ENCODE measurements at places on chromosomes 1 and 21.

DNA sequence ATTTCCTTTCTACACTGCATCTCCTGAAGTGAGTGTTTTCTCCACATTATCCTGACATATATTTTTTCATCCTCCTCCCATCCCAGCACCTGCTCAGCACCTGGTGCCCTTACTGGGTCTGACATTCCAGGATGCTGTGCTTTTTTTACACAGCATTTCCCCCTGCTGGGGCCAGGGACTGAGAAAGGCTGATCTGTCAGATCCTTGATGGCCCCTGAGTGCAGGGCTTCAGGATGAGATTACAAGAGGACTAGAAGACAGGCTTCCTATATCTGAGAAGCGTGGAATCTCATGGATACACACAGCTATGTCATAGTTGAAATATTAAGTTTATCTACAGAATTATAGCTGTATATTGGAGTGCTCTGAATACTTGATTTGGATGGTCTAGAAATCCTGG, 24.4 kb downstream of the RCAN1 start:
- no peak for DNase-seq

DNA sequence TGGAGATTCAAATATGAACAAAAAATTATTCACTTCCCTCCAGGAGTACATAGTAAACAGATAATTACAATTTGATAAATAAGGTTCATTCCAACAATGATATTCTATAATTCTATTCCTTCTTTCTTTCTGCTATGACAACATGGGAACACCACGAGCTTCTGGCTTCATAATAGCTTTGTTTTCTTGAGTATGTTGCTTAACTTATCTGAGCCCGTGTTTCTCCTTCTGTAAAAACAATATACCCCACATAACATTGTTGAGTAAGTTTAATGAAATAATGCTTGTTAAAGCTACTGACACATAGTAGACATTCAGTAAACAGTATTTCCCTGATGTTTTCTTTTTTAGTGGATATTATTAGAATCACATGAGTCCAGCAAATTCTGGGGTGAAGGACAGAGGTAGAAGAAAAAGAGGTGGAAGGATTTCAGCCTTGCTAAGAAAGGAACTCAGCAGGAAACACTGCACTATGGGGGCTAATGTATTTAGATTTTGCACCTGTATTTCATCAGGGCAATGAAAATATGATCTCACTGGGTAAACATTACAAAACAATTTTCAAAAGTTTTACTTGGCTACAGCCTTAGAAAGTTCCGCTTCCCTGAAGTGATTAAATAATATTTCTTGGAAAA, 430.8 kb upstream of the C1orf87 start:
- DNase-seq = no peak

GRCh38 chr1:187809549-187809948, 980.8 kb downstream of the PLA2G4A start:
- DNase-seq = no peak

- no peak for DNase-seq
Measured at GRCh38 chr1:216740331-216740730, 17.1 kb upstream of the ESRRG start.

DNA sequence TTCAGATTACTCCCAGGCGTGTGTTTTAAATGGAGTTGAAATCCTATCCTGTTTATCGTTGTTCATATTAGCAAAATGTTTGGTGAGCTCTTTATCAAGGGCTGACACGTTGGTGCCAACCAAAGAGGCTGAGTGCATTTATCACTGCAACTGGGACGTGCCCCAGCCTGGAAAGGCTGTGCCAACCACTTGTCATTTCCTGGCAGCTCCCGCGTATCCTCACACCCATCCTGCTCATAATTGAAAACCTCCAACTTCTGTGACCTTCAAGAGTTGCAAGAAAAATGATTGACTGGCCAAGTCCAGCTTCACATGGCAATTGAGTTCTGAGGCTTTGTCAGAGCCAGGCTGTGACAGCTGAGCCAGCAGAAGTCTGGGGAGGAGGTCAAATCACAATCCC, 43.7 kb upstream of the KCNA3 start:
- no peak for DNase-seq

- no peak for DNase-seq
Measured at GRCh38 chr1:82604524-82604923, 803.8 kb downstream of the ADGRL2 start.

GRCh38 chr1:185213091-185213490, 56.1 kb downstream of the SWT1 start:
- no peak for DNase-seq

- DNase-seq = no peak
Measured at GRCh38 chr1:86233403-86233802, 76.8 kb upstream of the COL24A1 start.

GRCh38 chr1:161994175-161994668, 29.4 kb downstream of the OLFML2B start:
- DNase-seq = no peak

- no peak for DNase-seq
Measured at GRCh38 chr1:41438711-41439110, 45.8 kb downstream of the EDN2 start.

DNA sequence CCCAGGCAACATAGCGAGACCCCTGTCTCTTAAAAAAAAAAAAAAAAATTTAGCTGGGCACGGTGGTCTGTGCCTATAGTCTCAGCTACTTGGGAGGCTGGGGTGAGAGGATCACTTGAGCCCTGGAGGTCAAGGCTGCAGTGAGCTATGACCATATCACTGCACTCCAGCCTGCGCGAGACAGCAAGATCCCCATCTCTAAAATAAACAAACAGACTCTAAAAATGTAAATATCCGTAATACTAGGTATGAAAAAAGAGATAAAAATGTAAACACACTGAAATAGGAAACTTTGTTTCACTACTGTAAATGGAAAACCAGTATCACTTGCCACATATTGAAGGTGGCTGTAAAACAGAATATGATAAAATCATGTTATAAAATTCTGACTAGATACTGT, 17.2 kb downstream of the ADAR start:
- no peak for DNase-seq

DNA sequence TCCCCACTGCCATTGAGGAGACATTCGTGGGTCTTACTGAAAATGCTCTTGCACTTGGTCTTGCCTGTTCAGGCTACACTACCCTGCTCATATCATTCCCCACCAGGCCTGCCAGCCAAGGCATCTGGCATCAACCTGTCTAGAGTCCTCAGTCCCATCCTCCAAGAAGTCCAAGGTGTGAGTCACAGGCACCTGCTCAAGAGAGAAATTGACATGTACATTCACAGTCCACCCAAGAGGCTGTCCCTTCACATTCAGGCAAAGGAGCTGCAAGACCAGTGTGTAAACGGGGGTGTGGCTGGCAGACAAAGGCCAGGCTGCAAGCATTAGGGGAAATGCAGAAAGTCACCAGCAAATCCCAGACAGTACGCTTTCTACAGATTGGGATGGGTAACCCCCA, 13.1 kb upstream of the PLA2G2C start:
- no peak for DNase-seq

GRCh38 chr1:20728371-20729154, 3.9 kb downstream of the SH2D5 start:
- no peak for DNase-seq

DNA sequence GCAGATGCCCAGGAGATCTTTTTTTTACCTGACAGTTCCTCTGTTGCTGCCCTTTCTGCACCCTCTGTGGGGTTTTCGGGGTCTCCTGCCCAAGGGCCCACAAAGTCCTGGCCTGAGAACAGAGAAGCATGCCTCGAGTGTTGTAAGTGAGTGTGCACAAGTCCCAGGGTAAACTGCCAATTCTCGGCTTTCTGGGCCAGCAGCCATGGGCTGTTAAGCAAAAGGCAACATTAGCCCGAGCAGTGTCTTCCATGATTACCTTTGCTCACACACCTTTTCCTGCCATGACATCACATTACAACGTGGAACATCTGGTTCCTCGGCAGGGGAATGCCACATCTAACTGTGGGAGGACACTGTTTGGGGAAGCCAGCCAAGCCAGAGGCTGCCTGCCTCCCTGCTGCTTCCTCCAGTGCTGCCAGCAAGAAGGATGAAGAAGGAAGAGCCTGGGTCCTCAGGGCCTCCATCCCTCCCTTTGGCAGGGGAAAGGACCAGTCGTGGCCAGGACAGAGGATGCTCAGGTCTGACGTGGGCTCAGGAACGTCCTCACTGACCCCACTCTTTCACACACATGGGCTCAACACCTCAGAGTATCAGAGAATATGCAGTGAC, 485.9 kb downstream of the OMA1 start:
- no peak for DNase-seq

DNA sequence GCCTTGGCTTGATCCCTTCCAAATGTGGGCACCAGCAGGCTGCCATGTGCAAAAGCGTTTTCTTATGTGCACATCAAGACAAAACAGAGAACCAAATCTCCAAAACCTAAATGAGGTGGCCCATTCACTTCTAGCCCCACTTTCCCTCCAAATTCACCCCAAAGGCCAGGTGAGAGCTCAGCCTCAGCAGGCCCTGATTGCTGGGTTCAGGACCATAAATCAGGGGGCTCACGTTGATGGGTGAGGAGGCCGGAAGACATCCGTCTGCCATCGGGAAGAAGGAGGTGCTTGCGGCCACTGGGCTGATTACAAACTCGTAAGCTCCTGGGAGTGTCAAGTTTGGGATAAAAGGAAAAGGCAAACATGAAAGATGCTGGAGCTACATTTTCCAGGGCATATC, 86.7 kb upstream of the CLDN14 start:
- no peak for DNase-seq

- no peak for DNase-seq
Measured at GRCh38 chr1:152107984-152108881, 7.0 kb downstream of the TCHH start.

GRCh38 chr1:180928331-180929230, 15.9 kb downstream of the KIAA1614 start:
- DNase-seq = no peak

GRCh38 chr1:240739139-240739538, 127.2 kb upstream of the GREM2 start:
- no peak for DNase-seq

DNA sequence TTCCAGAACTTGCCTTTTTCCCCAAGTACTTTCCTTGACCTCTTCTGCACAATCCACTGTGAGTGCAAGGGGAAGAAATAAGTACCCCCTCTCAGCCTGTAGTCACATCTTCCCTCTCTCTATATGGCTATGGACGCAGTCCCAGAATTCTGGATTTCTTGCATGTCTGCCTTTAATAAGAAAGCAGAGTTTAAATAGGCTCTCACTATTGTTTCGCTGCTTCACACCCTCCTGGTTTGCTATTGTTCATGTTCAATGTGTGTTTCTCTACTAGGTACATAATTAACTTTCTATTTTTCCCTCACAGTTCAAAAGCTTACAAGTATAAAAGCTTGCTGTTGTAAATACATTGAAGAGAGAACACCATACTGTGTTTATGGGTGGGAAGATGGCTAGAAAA, 181.5 kb upstream of the C1orf105 start:
- DNase-seq = no peak

- no peak for DNase-seq
Measured at GRCh38 chr1:19400875-19401534, 84.3 kb downstream of the CAPZB start.

- DNase-seq = no peak
Measured at GRCh38 chr21:43343095-43343991, 83.6 kb downstream of the SIK1 start.

GRCh38 chr21:28615276-28615675, 377.4 kb downstream of the LTN1 start:
- no peak for DNase-seq

DNA sequence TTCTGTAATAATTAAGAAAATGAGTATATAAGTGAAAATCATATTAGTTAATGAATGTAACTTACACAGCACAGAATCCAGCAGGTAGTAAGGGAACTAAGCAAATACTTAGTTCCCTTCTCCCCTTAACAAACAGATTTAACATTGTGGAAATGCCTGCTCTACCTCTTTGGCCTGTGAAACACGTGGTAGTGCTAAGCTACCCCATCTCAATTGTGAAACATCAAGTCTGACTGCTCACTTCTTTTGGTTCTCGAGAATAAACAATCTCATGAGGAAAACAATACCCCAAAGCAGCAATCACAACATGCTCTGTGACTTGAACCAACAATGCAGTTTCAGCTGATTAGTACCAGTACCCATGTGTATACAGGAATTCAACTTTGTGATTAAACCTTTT, 4.7 kb downstream of the MYSM1 start:
- no peak for DNase-seq

DNA sequence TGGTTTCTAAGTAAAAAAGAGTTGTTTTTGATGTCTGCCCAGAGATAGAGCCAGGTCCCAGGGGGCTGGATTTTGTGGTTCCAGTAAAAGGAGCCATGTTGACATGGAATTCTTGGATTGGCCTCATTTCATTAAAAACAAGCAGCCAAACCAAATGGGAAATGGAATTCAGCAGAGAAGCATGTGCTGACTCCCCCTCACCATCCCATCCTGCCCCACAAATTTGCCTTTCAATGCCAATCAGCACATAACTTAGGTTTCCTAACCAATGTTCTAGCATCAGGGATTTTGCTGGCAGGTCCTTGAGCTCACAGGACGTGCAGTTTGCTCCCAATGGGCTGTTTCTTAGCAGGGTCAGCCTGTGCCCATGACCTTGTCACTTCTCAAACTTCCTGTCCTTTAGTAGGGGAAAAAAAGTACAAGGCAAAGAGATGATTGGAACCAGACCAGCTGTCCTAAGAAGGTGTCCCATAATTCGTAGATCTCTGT, 101.5 kb upstream of the GADD45A start:
- DNase-seq = no peak

- DNase-seq = no peak
Measured at GRCh38 chr21:46038871-46039397, 57.4 kb downstream of the COL6A1 start.

DNA sequence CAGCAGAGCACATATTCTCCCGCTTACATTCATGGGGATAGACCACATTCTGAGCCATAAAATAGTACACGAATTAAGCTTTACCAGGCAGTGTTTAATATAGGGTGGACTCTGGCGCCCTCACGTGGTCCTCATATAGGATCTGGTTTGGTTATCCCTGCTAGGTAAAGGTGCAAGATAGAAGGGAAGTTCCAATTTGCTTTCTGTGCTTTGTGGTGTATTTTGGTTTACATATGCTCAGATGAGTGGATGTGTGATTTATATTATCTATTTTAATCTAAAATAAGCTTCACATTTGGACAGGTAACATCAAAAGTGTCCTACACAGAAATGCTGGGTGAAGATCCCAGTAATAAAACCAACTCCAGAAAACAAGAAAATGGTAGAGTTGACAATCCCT, 3.6 kb downstream of the CR1 start:
- DNase-seq = peak; percentile 56

DNA sequence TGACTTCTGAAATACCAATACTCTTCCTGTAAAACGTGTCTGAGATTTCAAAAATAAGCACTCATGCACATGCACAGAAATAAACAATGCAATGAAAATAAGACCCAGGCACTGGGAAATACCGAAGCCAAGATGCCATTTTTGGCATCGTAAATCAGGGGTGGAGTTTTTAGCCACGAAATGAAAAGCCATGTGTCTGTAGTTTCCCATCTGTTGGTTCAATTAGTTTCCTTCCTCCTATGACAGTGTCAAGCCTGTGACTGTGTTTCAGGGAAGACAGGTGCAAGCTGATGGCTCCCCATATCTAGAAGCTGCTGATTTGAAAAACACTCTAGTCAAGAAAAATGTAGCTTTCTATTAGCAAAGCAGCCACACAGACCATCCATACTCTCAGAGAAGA, 480.4 kb upstream of the CAMK1G start:
- no peak for DNase-seq
